NCI-H460 (cell line): ENCODE measurements at places on chromosomes 6 and 20.

DNA sequence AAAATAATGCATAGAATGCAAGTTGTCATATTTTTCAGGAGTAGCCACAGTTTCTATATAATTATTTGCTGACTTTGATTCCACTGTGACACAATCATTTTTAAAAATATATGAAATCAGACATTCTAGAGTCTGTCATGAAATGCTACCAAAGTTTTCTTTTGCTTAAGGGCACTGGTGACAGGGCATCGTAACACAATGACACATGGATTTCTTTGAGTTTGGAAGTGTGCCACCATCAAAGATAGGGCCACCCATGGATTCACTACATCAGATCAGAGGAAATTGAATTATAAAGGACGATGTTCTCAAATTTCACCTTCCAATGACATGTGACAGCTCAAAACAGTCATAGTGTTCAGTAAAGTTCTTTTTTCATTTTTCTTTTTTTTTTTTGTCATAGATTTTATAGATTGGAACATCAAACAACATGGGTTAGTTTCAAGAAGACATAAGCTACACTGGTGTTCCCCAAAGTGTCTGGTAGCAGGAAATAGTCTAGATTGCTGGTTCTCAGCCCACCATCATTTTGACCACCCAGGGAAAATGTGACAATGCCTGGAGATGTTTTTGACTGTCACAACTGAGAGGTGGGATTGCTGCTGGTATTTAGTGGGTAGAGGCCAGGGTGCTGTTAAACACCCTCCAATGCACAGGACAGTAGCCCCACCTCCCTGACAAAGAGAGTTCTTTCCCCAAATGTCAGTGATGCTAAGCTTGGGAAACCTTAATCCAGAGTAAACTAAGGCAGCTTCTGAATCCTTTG, 123.8 kb upstream of the DOK5 start:
- DNase-seq, result no peak

DNA sequence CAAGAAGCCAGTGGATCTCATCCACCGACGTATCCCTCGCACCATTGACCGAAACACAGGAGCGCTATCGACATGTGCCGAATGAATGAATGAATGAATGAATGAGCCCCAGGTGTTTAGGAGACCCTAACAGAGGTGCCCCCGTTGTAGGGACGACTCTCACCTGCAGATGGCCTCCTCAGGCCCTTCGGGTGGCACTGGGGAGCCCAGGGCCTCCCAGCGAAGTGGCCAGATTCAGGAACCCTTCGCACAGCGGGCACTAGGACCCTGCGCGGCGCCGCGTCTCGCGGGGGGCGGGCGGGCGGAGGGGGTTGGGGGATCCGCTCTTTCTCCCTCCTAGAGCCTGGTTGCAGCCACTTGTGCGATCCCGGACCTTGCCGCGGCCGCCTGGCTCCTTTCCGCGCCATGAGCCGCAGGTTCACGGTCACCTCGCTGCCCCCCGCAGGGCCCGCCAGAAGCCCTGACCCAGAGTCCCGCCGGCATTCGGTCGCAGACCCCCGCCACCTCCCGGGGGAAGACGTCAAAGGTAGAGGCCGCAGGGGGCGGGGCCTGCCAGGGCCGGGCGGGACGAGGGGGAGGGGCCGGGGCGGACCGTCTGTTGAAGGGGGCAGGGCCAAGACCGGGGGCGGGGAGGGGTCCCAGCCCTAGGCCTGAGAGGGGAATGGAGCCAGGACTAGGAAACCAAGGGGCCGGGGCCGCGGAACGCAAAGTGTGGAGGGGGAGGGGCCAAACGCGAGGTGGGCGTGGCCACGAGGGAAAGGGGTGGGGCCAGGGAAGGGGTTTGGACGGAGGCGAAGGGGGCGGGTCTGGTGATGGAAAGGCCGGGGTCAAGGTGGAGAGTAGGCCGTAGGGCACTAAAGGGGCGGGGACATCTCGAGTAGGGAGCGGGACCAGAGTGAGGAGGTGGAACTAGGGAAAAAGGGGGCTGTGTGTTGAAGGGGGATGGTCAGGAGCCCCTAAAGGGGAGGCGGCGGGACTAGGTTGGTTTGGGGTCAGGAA, 7.4 kb upstream of the SLC12A5 start:
- DNase-seq, result no peak

DNA sequence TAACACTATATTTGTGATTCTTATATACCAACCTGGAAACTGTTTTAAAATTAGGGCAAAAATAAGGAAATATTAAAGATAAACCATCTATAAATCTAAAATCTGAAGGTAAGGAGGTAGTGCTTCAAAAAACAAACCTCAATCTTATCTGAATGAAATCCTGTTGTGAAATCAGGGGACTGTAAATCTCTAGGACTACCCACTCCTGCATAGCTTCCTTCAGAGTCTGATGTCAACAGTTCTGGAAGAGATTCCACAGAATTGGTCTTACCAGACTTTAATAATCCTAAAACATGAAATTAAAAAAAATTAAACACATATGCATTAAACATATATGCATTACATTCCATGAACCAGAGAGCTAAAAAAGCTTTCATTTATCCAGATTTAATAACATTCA, 51.4 kb downstream of the IBTK start:
- DNase-seq, result no peak

- DNase-seq, result no peak
Observed at GRCh38 chr20:24957326-24958016, 8.4 kb downstream of the CST7 start.

- DNase-seq, result no peak
Observed at GRCh38 chr6:106967936-106968555, 6.5 kb downstream of the CD24 start.

GRCh38 chr20:43046966-43047365, 142.7 kb downstream of the PTPRT start:
- no peak for DNase-seq
